ENCODE measurements at places on chromosomes 12 and 14.

DNA sequence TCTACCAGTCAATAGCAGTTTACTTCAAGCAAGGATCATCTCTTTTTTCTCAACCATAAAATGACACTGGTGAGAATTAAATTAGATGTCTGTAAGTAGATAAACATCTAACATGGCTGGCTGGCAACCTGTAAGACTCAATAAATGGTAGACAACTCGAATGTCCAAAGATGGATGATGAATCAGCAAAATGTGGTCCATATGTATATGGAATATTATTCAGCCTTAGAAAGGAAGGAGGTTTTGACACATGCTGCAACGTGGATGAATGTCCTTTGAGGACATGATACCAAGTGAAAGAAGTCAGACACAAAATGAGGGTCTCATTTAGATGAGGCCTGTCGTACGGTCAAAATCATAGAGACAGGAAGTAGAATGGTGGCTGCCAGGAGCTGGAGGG lies 46.2 kb downstream of the SPRING1 start:
- DNase-seq: no peak

DNA sequence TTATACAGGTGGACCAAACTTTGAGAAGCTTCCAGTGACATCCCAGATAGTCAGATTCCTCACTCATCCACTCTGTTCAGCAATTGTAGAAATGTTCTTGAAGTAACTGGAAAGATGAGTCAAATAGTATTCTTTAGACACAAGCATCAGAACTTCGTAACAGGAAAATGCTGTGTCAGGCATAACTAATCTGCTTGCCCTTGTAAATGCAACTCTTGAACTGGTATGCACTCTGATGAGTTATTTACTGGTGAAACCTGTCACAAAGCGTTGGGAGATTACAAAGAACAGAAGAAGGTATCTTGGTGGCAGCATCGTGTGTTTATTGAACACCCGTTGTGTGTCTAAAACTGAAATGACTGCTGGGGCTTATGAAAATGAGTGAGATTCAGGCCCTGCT lies 10.8 kb upstream of the DUSP6 start:
- no peak for DNase-seq

- DNase-seq: no peak
Observed at GRCh38 chr14:105150026-105150367, 18.6 kb downstream of the JAG2 start.

- DNase-seq: no peak
Observed at GRCh38 chr12:62689042-62689839, 222.6 kb downstream of the MON2 start.

GRCh38 chr12:128914908-128915563 lies 61.8 kb downstream of the GLT1D1 start:
- peak; percentile 6 for DNase-seq

DNA sequence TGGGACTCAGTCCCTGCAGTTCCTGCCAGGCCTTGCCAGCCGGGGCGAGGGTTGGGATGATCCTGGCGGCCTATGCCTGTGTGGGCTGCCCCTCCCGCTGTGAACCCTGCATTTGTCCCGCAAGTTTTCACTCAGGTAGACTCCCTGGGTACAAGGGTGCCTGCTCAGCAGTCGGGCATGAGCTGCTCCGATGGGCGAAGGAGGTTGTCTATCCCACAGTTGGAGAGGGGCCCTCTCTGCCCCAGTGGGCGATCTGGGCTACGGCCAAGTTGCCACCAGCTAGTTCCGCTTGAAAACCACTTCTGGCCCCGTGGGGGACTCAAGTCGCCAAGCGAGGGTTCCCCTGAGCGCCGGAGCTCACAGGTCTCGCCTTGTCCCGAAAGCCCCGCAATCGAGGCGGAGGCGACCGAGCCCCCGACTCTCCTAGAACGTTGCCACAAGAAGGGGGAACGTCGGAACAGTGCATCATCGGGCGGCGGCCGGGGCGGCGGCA lies 365 bp upstream of the TPI1 start:
- DNase-seq: no peak

DNA sequence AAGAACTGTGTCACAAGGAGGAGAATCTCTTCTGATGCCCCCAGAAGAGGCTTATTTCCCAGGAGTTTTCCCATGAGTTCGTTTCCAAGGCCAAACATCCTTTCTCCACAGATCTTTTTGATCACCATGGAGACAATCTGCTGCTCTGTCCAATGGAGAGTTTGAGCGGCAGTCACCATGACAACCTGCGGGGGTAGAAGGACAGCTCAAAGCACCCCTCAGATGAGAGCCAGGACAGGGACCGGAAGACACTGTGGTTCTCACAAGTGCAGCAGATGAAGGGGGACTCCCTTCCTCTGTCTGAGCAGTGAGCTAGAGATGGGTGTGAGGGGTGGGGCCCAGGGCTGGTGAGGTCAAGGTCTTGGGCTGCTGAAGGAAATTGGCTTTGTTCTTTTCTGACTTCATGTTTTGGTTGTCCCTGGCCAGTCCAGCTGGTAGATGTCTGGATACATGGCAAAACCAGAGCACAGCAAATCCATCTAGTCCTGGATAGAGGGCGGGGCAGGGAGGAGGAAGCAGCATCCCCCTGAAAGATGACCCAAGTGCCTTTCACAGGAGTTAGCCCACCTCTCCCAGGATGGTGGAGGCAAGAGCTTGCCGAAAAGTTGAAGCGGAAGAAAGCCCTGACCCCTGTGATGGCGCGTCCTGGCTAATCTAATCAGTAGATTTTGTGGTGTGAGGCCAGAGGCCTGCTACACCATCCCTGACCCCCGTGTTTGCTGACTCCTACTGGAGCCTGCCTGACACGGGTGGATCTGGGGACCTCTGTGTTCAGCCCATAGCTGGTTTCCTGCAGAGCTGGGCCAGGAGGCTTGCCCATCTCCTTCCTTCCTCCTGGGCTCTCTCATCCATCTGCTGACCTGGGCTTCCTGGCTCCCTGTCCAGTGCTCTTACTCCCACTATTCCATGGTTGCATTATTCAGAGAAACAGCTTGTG lies 24.4 kb downstream of the DHRS2 start:
- no peak for DNase-seq

- no peak for DNase-seq
Observed at GRCh38 chr12:87928031-87928430, 101.2 kb downstream of the C12orf50 start.

- no peak for DNase-seq
Observed at GRCh38 chr12:51185171-51185717, 12.3 kb upstream of the TFCP2 start.

GRCh38 chr12:102483466-102483865 lies 3.1 kb upstream of the IGF1 start:
- DNase-seq: no peak

DNA sequence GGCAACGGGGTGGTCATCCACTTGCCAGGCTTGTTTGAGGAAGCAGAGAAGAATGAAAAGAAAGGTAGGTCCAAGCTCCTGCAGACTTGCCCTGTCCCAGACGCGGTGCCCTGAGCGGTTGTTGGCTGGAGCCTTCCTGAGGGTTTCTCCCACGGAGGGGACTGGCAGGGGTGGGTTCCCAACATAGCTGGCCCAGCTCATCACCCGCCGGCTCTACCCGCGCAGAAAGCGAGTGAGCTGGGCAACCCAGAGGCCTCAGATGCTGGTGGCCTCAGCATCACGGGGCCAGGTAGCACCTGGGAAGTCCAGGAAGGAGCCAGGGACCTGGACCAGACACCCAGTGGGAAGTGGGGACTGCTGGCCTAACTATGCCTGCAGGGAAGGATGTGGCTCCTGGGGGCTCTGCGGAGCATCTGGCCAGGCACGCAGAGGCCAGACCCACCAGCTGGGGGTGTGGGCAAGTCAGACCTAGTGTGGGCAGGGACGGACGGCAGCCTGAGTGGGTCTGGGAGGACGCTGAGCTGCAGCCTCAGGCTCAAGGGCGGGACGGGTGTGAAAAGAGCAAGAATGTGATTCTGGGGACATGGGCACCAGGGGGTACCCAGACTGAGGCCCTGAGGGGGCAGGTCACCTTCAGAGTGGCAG lies 14.4 kb upstream of the SIVA1 start:
- DNase-seq: no peak

DNA sequence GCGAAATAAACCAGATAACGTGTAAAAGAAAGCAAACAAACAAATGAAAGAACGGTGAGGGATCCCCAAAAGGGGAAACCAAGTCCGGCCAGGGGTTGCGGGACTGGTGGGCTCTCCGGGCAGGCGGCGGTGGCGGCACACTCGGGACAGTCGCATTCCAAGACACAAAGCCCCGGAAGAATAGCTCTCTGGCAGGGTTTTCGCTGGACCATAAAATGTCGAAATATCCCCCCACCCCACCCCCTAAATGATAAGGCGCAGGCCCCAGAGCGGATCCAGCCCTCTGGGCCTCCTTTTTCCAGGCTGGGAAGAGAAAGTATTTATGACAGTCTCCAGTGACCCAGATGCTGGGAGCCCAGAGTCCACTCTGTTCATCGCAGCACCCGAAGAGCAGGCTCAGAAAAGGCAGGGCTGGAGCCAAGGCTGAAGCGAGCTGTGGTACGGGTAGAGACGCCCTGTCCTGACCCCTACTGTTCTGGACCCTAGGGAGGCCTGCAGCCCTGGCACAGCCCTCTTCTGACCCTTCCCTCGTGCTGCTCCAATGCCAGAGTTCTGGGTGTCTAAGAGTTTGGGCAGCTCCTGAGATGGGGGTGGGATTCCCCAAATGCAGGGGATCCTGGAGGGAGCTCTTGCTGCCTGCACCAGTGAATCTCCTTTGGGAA lies 2.1 kb upstream of the HOXC8 start:
- DNase-seq: no peak

DNA sequence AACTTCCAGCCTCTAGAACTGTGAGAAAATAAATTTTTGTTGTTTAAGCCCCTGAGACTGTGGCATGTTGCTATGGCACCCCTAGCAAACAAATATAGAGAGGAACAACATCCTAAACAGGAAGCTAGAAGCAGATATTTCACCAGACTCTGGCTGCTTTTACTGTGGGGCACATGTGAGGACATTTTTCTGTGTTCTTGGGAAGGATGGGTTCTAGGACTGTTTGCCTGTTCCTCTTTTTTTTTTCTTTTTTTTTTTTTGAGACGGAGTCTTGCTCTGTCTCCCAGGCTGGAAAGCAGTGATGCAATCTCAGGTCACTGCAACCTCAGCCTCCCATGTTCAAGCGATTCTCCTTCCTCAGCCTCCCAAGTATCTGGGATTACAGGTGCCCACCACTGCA lies 4.2 kb upstream of the HRK start:
- no peak for DNase-seq

DNA sequence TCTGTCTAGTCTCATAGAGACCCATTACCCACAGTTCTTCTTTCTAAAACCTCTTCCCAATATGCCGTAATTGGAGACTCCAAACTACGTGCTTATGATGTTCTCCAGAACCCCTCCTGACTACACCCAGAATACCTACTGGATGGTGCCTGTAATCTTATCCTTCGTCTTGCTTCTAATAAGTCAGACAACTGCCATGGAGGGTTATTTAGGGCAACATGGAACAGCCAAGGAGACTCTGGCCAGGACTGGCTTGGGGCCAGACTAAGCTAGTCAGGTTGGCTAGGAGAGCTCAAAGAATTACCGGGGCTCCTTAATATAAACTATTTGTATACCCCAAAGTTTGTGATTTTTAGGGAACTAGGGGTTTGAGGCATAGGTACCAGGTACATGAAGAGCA lies 6.8 kb downstream of the PFKM start:
- no peak for DNase-seq

DNA sequence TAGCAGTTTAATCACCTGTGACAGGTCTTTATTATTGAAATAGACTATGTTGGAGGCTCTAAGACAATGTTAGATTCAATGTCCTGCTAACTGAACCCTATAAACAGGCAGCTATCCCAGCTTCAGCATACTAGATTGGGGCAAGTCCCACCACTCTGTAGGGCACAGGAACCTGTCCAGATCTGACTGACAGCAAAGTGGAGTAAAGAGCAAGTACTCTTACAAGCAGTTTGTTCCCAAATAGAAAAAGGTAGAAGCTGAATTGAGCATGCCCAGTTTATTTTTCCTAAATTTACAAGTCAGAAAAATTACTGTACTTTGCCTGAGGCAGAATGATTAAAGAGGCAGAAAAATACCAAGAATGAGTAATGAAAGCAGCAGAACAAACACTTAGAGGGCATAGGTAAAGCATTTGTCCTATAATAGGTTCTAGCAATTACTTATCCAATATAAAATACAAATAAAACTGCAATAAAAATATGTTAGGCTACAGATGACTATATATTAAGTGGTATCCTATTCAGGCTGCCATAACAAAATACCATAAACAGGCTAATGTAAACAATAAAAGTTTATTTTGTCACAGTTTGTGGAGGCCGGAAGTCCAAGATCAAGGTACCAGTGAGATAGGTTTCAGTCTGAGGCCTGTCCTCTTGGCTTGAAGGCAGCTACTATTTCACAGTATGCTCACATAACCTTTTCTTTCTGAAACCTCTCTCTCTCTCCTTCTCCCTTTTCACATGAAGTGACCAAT lies 868.2 kb downstream of the C12orf50 start:
- DNase-seq: no peak

DNA sequence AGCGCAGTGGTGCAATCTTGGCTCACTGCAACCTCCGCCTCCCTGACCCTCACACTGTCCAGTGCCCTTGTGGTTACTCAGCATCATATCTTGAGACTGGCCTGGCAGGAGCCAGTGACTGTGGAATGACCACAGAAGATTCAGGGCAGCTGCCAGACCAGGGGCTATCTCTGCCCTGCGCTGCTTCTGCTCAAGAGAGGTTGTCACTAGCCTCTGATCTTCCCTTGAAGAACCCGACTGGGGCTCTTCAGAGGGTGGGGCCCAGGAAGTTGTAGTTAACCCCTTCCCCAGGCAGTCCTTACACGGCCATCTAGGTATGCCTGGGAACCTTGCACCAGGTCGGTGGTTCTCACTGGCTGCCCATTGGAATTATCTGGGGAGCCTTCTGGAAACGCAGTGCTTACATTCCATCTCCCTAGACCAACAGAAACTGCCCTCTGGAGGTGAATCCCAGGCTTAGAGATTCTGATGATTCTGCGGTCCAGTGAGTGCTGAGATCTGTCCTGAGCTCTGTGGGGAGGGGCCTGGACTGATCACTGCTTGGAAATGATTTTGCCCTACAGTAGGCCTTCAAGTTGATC lies 41.4 kb downstream of the PLEKHG3 start:
- DNase-seq: no peak
